ENCODE measurements at places on chromosomes 16 and 17.
A peak's percentile ranks its signal among the peaks of the same experiment; 100 is the strongest.

DNA sequence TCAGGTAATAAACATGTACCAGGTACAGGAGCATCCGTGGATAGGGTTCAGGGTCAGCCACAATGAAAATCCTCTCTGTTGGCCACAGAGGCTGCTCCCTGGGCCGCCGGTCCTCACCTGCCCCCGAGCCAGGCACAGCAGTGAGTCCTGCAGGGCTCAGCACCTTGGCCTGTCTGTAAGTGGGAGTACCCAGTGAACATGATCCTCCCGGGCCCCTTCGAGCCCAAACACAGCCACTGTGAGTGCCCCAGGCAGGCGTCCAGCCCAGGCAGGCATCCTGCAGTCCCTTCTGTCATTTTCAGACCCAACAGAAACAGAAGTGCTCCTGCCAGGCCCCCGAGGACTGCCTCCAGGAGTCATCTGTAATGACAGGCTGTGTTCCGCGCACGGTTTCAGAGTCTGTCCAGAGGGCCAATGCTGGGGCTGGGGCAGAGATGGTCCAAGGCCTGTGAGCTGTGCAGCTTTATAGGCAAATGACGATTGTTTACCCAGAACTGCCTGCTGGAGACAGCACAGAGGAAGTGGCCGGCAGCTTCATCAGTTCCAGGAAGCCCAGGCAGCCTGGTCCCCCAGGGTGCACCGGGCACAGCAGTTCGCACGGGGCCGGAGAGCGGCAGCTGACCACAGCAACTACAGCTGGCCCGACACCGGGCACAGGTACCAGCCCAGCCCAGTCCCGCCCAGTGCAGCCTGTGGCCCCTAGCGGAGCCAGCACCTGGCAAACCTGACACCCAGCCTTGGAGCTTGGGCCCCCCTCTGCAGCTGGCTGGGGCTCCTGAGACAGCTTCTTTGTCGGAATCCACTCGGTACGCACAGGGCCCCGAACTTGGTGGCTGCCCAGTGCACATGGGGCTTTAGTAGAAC is 13.2 kb downstream of the SLC7A5 start:
- no peak for DNase-seq

- no peak for DNase-seq
Measured at GRCh38 chr16:122361-122760, 16.1 kb downstream of the NPRL3 start.

DNA sequence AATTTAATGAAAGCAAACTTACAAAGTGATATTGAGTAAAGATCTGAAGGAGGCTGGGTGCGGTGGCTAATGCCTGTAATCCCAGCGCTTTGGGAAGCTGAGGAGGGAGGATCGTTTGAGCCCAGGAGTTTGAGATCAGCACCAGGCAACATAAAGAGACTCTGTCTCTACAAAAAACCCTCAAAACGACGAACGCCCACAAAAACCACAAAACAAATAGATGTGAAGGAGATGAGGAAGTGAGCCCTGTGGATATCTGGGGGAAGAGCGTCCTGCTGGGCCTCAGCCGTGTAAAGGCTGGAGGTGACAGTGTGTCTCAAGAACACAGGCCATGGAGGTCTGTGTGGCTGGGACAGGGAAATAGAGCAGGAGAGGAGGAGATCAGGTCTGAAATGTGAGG is 68.8 kb downstream of the ITFG1 start:
- peak; percentile 51 for DNase-seq

DNA sequence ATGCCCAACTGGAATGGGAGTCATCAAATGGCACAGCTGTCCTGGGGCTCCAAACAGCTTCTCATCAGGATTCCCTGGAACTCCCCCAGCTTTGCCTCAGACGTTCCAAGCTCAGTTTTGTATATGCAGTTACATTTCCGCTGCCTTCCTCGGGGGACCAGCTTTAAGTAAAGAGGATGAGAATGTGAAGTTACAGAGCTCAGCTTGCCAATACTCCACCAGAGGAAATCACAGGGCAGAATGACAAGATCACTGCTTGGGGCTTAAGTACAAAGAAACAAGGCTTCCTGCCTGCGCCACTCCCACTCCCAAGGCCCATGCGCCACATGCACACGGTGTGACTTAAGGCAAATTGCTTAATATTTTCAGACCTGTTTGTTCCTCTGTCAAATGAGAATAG is 272.4 kb upstream of the CDH11 start:
- DNase-seq = no peak

DNA sequence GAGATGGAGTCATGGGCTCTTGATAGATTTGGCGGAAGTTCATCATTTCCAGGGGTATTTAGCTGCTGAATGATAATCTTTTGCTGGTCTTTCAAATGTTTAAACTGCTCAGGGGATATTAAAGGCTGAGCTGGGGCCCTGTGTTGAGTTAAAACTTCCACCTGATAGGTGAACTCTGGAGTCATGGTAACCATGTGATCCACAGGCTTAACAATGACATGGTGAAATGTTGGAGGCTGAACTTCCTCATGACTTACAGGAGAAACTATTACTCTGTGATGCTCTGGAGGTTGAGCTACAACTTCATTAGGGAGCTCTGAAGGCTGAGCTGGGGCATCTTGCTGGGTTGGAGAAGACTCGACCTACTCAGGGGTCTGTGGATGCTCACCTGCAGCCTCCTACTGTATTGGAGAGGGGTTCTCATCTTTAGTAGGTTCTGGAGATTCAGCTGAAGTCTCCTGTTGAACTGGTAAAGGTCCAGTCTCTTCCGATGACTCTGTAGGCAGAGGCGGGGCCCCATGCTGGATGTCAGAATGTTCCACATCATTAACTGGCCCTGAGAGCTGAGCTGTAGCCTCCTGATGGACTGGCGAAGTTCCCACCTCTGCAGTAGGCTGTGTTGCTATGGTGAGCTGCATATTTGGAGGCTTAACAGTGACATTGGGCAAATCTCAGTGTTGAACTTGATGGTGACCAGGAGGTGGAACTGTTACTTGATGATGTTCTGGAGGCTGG is 24.2 kb downstream of the RDM1 start:
- DNase-seq = no peak

GRCh38 chr17:27346228-27346899 is 52.5 kb downstream of the WSB1 start:
- no peak for DNase-seq

GRCh38 chr17:2042933-2043332 is 1.1 kb downstream of the OVCA2 start:
- DNase-seq = no peak
